Pancreas (tissue), 10 donors: ENCODE measurements at places on chromosomes 2 and 18.

DNA sequence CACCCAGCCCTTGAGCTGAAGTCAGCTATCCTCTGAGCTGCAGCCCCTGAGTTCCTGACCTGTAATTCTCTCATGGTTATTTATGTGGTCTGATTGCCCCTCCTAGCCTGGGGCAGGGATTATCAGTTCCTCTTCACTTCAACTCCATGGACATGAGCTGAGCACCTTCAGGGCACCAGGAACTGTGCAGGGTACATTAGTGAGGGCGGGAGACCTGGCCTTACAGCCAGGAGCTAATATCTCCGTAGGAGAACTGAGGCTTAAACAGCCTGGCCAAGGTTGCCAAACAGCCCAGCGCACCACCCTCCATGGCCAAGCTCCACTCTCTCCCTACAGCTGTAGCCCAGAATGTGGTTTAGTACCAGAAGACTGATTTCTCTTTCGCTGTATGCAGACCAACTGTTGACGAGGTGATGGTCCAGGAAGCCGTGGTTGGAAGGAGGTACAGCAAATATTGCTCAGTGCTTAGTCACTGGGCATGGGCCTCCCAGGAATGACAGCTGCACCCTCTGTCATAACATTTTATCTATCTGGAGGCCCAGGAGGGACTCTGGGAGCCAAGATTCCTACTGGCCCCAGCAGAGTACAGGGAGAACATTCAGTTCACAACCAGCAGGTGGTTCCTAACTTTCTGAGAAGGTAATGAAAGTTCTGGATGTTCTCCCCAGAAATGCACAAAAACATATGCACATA is 228.7 kb upstream of the SIX2 start:
- DNase-seq = no peak

DNA sequence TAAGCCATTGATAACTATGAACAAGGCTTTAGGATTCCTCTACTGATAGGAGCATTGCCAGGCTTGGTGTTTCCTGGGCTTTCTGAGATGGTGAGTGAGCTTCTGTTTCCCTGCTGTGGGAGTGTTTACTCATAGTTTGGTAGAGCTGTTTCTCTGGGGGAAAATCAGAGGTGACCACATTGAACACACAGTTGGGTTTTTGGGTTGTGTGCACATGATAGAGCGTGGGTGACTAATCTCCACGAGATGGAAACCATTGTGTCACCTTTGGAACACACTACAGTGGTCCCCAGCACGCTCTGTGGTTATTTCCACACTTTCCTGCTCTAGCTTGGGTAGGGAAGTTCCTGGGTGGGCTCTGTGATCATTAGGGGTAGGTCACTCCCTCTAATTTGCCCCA is 5.4 kb downstream of the IL1R1 start:
- no peak for DNase-seq

DNA sequence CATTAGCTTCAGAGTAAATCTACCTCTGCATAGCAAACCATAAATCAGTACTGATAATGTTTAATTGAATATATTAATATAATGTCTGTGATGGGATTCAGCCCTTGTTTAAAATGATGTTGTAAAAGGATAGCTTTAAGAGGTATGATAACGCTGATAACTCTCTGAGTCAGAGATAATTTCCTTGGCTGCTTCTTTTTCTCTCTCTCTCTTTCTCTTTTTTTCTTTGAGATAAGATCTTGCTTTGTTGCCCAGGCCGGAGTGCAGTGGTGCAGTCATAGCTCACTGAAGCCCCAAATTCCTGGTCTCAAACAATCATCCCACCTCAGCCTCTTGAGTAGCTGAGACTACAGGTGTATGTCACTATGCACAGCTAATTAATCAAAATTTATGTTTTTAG is 35.7 kb downstream of the CDH7 start:
- DNase-seq = no peak

DNA sequence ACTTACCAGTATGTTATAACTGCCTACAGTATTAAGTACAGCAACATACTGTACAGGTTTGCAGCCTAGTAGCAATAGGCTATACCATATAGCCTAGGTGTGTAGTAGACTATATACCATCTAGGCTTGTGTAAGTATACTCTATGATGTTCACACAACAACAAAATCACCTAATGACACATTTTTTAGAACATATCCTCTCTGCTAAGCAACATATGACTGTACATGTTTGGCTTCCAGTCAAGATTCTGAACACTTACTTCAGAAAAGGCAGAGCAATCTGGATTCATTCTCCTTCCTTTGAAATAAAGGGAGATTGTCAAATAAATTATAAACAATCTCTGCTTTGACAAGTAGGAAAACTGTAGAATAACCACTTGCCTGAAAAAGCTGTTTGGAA is 81.8 kb downstream of the EXOC6B start:
- no peak for DNase-seq

GRCh38 chr2:20397811-20398447 is 47.3 kb upstream of the PUM2 start:
- DNase-seq = no peak

- no peak for DNase-seq
These were observed 180.3 kb upstream of the TACR1 start for GRCh38 chr2:75379476-75380210.

- peak; percentile 65 for DNase-seq
These were observed 30.9 kb downstream of the LONRF2 start for GRCh38 chr2:100291152-100291970.

DNA sequence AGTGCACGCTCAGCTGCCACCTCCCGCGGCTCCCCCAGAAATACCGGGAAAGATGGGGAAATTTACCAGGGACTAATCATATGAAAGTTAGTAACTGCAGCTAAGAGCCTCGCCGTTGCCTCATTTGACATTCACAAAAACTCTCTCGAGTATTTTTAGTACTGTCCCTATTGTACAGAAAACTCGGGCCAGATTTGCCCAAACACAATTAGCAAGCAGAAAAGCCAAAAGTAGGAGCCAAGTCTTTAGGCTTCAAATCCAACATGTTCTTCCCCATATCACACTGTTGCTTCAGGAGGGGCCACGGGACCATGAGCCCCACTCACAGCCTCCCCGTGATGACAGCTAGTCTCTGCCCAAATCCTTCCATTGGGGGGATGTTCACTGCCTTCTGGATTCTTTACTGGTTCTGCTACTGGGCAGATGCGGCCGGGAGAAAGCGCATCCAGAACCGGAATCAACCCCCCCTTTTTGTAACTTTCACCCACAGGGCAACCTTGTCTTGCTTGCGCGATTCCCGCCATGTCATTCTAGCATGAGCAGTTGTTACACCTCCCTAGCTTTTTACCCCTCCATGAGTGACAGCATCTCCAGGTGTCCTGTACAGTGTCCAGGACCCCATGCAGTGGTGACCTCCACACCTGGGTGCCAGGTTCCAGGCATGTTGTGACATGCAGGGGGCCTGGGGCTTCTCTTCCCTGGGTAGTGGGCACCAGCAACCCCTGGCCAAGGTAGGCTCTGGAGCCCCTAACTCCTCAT is 35.2 kb downstream of the CENPO start:
- DNase-seq = no peak

- no peak for DNase-seq
These were observed 132.7 kb upstream of the HS6ST1 start for GRCh38 chr2:128451084-128452023.

DNA sequence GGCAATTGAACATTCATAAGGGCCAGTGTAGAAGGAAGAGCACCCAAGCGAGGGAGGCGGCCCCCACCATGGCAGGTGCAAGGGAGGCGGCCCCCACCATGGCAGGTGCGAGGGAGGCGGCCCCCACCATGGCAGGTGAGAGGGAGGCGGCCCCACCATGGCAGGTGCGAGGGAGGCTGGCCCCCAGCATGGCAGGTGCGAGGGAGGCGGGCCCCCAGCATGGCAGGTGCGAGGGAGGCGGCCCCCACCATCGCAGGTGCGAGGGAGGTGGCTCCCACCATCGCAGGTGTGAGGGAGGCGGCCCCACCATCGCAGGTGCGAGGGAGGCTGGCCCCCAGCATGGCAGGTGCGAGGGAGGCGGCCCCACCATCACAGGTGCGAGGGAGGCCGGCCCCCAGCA is 24.7 kb upstream of the GPC1 start:
- peak; percentile 8 for DNase-seq
